T47D (cell line): ENCODE measurements at places on chromosomes 2 and 18.

DNA sequence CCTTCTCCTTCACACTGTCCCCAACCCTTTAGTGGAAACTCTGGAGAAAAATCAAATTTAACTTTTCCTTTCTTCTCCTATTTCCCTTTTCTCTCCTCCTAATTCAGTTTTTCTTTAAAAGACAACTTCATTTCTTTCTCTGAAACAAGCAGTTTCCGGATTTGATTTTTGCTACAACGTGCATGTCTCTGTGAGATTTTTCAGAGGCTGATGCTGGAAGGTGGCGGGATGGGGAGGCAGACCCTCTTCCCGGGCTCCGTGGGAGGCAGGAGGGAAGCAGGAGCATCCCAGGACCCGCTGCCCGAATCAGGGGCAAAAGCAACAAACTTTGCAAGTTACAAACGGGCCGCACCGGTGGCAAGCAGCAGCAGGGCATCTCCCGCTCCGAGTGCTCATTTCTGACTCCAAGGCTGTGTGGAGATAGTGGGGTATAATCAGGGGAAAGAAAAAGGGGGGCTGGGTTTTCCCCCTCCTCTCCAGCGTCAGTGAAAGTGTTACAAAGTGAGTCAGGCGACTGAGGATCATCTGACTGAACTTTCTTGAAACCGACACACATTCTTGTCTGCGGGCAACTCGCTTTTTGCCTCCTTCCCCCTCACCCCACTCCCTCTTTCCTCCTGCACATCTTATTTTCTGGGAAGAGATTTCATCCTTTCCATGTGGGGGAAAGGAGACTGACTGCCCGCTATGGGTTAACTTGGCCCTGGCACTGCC lies 6.4 kb downstream of the ZEB2 start:
- DNase-seq = no peak

DNA sequence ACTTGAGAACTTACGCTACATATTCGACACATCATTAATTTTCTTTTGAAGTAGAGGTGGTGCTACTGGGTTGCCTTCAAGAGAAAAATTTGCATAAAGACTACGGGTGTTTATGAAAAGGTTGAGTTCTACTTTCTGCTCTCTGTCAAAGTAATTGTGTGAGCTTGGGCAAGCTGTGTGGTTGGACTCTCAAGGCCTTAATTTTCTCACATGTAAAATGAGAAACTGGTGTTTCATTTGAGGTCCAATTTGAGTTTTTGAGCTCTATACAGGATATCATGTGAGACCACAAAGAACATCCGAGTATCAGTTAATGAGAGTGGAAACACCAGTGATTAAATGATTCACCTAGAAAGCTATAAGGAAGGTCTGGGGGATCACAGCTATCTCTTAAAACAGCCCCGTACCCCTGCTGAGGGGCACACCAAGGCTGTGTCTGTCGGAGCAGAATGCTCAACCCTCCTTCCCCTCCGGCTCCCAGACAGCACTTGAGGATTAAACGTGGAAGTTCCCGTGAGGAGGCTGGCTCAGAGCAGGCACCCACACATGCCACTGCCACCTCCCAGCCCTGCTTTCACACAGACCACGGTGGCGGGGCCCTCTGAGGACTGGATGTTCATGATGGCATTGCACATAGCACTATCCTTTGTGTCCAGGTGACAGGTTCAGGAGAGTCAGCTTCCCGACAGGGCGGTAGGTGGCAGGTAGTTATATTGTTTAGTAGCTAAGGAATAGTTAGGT lies 191.8 kb downstream of the RNF144A start:
- DNase-seq = no peak

GRCh38 chr2:222797871-222798270 lies 63.0 kb upstream of the ACSL3 start:
- DNase-seq = no peak

DNA sequence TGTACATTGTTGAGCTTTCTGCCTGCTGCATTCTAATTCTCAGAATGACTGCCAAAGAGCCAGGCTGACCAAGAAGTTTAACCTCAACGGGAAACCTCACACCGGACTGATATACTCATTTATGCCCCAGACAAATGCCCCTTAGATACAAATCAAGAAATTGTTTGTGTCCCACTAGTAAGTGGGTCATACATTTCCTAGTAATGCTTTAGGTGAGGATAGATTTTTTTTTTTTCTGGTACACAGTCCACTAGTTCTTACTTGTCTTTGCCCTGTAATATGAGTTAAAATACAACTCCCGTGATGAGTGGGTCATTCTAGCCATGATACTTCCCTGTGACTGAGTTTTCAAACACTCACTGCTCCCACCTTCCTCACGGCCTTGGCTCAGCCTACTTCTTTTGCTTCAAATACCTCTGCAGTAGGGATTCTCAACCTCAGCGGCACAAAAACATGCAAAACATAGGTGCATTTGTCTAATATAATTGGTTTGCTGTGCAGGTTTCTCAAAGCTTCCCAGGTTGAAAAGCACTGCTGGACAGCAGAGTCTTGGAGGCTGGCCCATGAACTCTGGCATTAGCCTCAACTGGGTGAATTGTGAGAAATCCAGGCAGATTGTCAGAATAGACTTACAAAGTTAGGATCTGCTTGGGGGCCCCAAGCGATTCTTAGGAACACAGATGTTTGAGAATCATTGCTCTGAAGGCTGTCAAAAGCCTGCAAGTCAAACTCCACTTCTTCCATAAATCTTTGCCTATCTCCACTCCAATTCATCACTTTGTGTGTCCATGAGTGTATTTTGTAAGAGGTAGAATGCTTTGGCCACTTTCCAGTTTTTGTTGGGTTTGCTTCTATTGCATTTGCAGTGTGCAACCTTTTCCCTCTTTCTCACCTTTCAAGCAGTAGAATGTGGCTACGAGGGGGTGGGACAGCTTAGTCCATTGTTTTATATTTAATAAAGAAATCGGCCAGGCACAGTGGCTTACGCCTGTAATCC lies 35.5 kb downstream of the TGIF1 start:
- no peak for DNase-seq

- no peak for DNase-seq
Measured at GRCh38 chr2:147464737-147465357, 380.0 kb upstream of the ACVR2A start.

DNA sequence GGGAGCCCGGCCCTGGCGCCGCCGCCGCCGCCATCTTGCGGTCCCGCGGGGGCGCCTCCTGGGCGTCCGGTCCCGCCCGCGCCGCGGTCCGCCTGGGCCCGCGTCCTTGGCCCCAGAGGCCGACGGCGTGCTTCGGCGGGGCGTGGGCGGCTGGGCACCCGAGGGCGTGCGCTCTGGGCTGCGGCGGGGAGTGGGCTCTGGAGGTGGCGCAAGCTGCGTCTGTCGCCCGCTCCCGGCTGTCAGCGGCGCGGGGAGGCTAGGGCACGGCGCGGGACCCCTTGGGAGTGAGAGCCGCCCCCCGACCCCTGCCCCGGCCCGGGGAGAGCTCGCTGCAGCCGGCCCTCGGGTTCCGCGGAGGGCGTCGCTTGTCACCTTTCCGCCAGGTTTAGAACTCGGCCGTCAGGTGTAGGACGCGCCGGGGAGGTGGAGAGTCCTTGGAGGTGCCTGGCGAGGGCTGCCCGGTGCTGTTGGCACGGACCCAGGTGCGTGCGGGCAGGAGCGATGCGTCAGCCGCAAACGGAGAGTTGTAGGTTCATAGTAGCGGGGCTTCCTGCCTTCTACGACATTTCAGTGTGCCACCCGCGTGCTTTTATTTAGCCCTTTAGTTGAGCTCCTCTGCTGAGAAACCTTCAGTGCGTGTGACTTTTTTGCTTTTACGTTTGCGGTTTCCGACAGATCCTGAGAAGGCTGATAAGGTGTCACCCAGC lies 921 bp downstream of the VAPA start:
- no peak for DNase-seq

GRCh38 chr2:115400940-115401339 lies 958.5 kb downstream of the DPP10 start:
- no peak for DNase-seq

DNA sequence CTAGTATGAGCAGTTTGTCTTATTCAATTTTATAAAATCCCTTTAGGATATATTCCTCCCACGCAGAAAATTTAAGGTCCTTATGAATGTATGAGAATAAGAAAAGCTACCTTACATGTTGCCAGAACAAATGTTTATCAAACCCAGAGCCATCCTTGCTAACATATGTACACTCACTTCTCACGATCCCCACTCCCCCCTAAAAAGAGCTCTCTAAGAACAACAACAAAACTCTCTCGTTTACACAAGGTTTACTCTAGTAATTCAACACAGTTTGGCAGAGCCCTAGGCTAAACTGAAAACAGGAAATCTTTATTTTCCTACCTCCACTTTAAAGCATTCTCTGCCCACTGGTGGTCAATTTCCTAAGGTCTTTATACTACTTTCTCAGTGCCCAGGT lies 504.9 kb downstream of the ZEB2 start:
- peak; percentile 10 for DNase-seq

DNA sequence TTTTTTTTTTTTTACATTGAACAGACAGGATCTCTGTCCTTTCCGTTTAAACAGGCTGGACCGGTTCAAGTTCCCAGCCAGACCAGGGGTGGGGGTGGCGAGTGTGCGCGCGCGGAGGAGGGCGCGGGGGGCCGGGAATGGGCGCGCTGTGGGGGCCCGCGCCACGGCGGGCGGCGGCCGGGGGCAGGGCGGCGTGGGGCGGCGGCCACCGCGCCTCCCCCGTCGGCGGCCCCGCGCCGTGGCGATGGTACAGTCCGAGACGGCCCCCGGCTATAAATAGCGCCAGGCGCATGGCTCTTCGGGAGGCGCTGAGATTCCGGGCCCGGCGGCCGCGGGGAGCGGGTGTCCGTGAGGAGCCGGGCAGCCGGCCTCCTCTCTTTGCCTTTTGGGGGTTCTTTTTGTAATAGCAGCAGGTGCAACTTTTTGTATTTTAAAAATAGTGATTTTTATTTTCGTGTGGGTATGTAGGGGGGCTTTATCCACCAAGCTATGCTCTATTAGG lies 430 bp upstream of the CELF4 start:
- DNase-seq = peak; percentile 72

- no peak for DNase-seq
Measured at GRCh38 chr18:58900015-58900649, 35.5 kb downstream of the ZNF532 start.

DNA sequence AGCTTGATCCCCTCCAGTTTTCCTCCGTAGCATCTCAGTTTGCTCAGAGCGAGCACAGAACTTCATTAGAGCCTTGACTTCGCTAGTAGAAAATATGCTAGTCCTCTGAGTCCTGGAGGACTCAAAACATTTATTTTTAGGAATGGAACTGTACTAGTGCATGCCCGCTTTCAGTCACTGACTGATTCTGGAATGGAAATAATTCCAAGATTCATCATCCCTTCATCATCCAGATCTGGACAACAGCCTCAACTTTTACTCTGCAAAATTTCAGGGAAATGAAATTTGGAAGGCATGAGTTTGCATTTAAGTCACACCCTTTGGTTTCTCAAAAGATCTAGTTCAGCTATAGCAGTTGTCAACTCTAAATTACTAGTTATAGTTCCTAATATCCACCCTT lies 304.6 kb downstream of the XIRP2 start:
- no peak for DNase-seq

DNA sequence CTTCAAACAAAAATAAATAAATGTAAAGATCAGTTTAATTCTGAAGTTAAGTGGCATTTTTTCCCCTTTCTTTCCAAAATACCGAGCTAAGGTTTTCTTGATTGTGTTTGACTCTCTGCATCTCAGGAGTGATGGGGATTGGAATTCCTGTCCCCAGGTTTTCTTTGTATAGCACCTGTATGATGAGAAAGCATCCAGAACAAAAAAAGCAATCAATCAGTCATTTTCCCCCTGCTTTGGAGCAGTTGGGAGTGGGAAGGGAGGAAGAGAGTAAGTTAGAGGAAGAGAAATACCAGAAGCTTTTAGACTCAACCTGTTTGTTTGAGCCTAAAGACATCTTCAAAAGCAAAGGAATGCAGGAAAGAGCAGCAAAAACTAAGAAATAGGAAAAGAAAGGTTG lies 88.5 kb downstream of the RIF1 start:
- no peak for DNase-seq

DNA sequence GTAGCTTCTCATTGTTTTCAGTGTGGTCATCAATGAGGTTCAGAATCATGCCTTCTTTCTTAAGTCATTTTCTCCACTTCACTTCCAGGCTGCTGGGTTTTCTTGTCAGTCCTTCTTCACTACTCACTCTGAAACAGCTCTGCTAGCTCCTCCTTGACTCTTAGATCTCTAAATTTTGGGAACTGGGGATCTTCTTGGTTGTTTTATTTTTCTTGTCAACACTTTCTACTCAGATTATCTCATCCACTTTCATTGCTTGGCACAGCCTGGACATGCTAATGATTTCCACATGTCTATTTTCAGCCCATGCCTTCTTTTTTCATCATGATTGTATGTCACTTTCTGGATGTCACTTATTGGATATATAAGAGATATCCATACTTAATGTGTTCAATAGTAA lies 517.8 kb upstream of the DSEL start:
- DNase-seq = no peak

DNA sequence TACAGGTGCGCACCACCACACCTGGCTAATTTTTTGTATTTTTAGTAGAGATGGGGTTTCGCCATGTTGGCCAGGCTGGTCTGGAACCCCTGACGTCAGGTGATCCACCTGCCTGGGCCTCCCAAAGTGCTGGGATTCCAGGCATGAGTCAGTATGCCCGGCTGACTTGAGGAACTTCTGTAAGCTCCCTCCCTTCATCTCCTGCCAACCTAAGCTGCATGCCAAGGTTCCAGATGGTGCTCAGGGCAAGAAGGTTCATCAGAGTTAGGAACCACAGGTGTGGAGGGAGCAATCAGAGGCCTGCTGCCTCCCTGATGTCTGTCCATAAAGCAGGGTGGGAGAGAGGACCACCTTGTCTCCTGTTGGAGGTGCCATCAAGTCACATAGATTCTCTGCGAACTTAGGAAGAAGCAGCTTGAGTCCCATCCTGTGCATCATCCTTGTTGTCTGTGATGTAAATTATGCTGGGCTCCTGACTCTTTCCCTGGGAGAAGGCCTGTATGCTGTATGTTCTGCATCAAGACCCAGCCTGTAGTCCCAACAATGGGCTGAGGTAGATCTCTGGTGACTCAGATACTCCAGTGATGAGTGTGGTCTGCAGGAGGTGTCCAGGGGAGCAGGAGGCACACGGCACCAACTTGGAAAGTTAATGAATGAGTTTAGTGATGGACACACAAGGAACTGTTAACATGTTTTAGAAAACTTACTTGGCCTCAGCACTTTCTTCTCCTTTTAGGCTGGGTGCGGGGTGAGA lies 53.1 kb downstream of the TMEM17 start:
- DNase-seq = no peak

DNA sequence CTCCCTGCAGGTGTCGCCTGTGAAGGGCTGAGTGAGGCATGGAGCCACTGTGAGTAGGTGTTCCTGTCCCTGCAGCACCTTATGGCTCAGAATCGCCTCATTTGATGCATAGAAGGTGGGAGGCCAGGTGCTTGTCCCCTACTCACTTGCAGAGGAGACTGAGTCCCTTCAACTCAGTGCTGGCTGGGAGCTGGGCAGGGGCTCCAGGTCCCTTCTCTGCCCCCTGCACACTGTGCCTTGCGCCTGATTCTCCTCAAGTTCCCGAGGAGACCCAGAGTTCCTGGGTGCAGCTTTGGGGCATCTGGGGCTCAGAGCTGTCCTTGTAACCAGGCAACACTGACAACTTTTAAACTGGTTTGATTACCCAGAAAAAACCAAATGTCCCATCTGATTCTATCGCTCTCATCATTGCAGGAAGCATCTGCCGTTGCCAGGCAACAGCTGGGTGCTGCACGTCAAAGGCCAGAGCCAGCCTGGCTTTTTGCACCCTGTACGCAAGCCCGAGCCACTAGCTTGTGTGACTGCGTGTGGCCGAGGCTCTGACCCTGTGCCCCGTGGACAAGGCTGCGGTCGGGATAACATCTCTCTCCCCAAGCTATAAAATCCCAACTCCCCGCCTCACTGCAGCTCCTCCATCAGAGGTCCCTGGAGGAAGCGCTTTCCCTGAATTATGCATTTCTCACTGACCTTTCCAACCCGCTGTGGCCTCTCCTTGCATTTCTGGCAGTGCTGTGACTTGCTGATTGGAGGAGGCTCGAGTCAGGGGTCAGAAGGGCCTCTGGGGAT lies 130.8 kb upstream of the HDAC4 start:
- no peak for DNase-seq
